ENCODE measurements at places on chromosomes 11 and 22.

DNA sequence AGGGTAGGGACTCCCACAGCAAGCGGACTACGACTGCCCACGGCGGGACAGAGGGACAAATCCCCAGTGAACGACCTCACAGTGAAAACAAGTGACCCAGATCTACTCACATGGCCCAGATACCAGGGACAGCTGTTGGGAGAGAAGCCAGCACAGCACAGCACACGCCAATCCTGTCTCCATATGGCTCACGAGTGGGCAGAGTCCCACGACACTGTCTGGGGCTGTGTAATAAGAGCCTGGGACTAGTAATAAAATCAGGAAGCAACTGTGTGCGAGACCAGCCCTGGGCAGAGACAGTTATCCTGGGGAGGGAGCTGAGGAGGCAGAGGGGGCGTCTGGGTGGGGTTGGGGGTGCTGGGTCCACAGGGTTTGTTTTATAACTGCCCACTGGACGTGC, 385.0 kb downstream of the CTTN start:
- DNase-seq = no peak

DNA sequence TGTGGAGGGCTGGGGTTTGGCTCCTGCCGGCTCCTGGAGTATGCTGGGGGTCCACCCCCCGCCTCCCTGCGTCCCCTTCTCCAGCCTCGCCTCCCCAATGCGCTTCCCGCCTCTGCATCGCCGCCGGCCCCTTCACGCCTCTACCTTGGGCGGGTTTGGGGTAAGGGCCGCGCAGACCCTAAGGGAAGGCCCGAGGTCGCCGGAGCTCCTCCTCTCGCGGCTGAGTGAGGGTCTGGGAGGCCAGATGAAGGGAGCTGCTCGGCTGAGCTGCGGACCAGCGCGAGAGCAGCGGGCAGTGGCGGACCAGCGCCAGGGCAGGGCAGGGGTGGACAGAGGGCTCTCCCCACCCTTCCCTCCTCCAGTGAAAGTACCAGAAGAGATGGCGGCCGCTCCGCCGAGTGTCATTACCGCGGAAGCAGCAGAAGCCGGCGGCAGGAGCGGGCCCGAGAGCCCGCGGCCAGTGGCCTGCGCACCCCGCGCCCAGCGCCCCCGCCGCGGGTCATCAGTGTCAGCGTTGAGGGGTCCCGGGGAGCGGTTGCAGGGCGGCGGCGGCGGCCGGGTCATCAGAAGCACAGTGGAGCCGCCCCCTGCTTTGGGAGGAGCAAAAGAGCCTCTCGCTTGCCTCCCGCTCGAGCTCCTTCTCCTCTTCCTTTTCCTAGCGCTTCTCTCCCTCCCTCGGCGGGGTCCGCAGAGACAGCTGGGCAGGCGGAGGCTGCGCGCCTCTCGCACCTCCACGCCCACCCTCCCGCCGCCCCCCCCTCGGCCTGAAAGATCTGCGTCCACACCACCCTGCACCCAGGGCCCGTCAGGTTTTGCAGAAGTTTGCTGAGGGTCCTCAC, 255.6 kb upstream of the CADM1 start:
- DNase-seq = no peak

- DNase-seq = no peak
These were observed 70.8 kb downstream of the NTM start for GRCh38 chr11:131441051-131441810.

DNA sequence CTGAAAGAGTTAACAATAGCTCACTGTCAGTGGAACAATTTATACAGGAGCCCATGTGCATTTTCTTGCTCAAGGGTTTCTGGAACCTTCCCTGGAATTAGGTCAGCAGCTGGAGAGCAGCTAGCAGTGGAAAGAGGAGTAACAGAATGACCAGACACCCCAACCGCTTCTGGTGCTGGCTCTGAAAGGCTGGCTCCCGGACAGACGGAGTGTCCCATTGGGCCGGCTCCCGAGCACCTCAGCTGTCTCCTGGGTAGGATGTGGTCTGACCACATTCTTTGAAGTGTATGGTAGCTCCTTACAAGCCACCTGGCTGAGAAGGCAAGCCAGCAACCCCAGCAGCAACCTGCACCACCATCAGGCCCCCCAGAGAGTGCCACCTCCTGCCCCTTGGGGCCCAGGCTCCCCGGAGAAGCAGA, 44.7 kb downstream of the ABTB2 start:
- no peak for DNase-seq

DNA sequence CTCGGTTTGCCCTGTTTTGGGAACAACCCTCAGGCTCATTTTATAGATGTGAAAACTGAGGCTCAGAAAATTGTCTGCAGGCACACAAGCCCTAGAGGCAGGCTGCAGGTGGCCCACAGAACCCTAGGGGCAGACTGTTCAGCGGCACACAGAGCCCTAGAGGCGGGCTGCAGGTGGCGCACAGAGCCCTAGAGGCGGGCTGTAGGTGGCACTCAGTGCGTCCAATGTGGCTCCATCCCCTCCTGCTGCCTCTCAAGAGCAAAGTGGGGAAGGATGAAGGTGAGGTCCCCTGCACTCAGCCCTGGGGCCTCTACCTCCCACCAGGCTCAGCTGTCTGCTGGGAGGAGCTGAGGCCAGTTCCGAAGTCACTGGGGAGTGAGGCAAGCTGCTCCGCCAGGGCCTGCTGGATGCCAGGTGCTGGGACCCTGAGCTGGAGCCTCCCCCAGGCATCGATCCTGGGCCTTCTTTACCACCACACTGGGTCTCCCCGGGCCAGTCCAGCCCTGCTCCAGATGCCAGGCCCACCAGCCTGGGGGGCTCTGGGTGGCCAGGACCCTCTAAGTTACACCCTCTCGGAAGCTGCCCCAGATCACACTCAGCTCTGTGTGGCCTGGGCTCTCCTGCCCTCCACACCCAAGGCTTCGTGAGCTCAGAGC, 2.3 kb downstream of the ACY3 start:
- DNase-seq = no peak

All from activated CD4-positive, CD25-positive, alpha-beta regulatory T cell (primary cell).